ENCODE measurements at places on chromosomes 7 and 10.

DNA sequence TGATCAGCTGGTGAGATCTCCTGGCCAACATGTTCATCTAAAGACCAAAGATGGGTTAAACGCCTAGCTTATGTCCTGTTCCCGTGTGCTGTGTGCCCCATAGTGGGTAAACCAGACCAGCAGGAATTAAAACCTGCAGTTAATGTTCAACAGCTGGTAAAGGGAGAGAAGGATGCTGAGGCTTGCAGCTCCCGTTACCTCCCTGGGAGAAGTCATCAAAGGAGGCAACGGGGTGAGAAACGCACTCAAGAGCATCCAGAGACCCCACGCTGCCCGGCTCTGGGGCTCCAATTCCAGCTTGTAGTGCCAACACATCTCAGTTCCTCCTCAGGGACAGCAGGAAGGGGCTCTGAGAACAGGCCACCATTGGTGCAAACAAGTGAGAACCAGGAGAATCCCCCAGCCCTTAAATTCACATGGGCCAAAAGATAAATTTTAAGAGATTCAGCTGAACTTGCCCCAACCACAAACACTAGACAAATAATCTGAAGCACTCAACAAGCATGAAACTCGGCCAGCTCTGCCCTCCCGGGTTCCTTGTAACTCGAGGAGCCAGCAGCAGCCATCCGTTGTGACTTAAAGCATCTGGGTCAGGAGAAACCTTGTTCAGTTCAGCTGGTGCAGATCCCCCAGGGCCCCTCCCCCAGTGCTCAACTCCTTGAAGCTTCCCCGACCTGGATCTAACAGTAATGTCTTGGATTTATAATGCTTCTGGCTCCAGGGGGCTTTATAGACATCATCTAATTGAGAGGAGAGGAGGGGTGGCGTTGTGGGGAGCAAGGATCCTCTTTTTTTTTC is 29.4 kb downstream of the FAM241B start:
- DNase-seq: no peak

- no peak for DNase-seq
Observed at GRCh38 chr10:125144206-125144605, 16.2 kb downstream of the CTBP2 start.

- DNase-seq: no peak
Observed at GRCh38 chr10:47195274-47195885, 104.6 kb upstream of the GDF10 start.

DNA sequence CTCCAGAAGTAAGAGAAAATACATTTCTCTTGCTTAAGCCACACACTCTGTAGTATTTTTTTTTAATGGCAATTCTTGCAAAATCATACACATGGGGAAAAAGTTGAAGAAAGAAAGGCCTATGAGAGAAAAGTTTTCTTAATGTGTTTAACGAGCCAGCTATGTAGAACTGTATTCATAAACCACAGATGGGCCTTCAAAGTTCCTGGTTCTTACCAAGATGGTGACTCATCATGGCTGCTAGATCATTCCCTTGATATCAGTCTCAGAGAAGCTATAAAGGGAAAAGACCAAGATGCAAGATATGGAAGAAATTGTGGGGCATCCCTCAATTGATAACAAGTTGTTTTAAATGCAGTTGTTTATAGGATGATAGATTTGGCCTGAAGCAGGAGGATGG is 992.7 kb upstream of the MBL2 start:
- DNase-seq: no peak

DNA sequence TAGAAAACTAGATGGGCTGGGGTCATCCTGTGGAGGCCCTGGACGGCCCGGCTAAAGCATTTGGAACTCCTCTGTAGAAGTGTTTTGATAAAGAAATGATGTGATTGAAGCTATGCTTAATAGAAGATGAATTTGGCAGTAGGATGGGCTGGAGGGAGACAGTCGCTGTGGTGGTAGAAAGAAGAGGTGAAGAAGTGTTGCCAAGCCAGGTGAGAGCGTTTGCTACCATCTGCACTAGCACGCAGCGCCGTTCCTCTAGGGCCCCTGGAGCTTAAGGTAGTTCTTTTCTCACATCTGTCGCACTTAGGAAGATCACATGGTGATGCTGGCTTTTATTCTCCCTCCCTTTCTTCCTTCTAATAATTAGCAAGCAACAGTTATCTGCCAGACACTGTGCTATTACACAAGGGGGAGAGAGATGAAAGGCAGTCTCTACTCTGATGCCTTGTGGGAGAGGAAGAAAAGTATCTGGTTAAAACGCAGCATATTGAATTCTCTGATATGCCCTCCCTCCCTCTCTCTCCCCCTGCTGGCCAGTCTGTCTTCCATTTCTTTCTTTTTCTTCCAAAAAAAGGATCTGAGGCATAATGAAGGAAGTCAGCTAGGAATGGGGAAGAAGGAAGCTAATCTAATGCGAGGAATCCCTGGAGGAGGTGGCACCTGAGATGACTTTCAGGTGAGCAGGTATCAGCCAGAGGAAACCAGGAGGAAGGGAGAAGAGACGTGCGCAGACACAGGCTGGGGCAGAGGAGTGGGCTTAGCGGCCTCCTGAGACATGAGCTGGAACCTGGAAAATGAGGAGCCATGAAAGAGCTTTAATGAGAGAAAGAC is 162.3 kb upstream of the KLF14 start:
- DNase-seq: no peak

DNA sequence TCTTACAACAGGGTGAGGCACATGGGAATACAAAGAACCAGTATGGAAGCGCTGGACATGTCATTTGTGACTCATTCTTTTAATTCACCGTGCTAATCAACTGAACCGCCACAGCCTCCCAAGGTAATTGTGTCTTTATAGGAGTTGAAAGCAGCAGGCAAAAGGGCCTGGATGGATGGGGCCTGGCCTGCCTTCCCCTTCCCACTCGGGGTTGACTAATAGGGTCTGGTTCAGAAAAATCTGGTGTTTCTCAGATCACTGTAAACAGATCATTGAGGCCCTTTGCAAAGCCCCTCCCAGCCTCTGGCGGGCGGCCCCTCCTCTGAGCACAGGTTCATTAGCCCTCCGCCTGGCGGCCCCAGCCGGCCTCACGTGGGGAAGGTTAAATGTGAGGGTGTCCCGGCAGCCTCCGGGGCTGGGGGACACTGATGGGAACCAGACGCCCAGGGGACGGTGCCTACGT is 100.8 kb downstream of the EBF3 start:
- DNase-seq: no peak

GRCh38 chr10:110897184-110897583 is 21.8 kb downstream of the BBIP1 start:
- DNase-seq: no peak

DNA sequence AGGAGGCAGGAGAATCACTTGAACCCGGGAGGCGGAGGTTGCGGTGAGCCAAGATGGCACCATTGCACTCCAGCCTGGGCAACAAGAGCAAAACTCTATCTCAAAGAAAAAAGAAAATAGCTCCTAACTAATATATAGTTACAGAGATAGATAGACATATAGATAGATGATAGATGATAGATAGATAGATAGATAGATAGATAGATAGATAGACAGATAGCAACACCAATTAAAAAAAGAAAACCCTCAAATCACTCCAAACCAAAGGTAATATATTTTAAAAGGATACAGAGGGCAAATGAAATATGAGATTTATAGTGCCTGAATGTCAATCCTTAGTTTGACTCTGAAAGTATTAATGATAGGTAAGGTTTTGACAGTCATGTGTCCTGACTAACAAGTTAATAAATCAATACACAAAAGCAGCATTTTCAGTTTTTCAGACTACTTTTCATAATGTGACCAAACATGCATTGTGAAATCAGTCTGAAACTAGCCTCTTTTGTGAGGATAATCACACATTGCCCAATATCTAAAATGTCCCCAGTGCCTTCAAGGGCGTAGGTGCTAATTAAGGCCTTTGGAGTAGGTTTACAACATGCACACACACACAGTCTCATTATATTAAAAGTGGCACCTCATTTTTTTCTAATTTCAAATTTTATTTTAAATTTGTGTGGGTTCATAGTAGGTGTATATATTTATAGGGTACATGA is 61.2 kb downstream of the BPGM start:
- DNase-seq: no peak

- no peak for DNase-seq
Observed at GRCh38 chr7:156667110-156667426, 26.5 kb downstream of the RNF32 start.

DNA sequence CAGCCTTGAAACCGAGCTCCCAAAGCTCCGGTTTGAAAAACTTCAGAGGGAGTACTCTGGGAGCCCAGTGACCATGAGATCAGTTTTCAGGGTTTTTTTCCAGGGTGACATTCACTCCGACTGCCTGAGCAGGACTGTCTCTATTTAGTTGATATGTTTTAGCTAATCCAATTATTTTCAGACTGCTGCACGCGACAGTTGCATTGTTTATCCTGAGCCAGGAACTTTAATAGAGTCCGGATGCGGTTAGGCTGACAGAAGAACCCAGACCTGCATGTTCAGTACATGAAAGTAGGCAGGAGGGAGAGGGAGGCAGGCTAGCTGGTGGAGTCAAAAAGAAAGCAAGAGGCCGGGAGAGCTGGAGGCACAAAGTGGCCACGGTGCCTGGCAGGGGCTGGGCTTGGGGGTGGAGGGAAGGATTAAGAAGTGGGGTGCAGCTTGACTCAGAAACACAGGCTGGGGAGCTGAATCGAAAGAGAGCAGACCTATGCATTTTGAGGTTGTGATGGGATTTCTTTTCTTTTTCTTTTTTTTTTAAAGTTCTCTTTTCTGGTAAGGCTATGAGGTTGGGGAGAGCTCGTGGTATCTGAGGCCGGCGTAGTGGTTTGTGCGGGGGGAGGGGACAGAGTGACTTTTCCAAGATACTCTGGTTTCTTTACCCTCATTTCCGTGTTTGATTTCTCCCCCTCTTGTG is 5.7 kb downstream of the GATA3 start:
- no peak for DNase-seq

GRCh38 chr10:69890065-69890847 is 88.5 kb downstream of the COL13A1 start:
- DNase-seq: no peak

DNA sequence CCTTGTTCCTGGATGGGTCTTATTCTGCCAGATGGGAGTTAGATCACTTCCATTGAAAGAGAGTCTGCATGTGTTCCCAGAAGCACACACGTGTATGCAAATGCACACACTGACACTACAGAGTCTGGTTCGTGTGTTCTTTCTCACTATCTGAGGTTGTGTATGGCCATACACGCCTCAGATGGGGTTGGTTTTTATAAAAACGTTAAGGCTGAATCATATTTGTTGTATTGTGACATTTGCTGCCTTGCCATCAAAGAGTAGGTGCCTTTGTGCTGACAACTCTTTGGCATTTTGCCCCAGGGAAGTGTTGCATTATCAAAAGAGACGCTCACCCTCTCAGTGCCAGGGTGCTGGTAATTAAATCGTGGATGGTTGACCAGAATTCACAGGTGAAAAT is 37.7 kb upstream of the HDAC9 start:
- no peak for DNase-seq
